Tibial artery (tissue), 4 donors: ENCODE measurements at places on chromosomes 6 and 20.

- no peak for DNase-seq
These were observed 359.4 kb downstream of the EPHA7 start for GRCh38 chr6:93059911-93060310.

DNA sequence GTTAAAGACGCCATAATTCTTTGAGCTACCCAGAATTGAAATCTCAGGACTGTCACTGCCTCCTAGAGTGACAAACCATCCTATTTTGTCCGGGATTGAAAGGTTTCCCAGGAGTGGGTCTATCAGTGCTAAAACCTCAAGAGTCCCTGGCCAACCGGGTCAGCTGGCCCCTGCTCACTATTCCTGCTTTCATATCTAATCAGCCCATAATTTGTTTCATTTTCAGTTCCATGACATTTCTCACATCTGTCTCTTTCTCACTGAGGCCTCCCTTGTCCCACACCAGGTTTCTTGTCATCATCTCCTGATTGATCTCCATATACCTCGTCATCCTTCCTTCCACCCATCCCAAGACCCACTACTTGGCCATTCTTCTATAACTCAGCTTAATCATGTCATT is 98.2 kb downstream of the SLC35B3 start:
- no peak for DNase-seq

DNA sequence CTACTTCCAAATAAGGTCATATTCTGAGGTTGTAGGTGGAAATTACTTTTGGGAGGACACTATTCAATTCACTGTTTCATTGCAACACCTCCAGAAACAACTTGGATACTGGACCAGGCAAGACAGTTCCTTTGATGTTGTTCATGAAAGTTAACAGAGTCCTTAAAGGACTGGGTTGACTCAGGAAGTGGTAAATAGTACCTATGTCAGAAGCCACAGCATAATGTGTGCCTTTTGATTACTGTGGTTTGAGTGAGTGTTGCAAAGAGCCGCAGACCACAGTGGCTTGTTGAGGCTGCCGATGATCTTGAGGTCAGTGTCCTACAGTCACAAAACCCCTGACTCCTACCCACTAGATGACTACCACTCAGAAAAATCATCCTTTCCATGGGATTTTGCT is 10.9 kb downstream of the IL20RA start:
- no peak for DNase-seq

DNA sequence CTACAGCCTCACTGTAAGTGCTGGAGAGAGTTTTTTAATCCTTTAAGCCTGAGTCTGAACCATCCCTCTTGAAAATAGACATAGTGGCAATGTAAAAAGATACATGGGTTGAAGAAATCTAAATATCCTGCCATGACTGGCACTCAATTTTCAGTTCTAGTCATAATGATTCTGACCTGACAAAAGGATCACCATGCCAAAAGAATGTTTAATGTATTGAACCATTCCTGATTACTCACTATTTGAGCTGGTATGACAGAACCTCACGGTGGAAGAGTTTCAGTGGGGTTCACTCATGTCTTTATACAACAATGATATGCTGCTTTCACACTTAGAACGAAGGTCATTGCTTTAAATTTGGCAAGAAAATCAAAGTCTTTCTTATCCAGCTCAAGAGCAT is 93.4 kb downstream of the HIVEP2 start:
- DNase-seq, result no peak

DNA sequence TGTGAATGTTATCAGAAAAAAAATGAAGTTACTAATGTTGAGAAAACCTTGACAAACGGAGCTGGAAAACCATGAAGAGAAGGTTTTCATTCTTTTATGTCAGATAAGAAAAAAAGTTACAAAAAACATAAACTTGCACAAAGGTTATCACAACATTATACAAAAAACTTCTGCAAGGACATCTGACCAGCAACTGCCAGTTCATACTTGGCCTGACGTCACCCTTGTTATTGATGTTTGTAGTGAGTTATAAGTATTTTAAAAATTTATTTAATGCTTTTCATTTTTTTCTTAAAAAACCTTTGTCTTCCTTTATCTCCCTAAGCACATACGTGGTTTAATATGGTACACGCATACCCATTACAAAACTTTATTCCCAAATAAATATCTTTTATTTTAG is 16.3 kb downstream of the GSTA3 start:
- no peak for DNase-seq

DNA sequence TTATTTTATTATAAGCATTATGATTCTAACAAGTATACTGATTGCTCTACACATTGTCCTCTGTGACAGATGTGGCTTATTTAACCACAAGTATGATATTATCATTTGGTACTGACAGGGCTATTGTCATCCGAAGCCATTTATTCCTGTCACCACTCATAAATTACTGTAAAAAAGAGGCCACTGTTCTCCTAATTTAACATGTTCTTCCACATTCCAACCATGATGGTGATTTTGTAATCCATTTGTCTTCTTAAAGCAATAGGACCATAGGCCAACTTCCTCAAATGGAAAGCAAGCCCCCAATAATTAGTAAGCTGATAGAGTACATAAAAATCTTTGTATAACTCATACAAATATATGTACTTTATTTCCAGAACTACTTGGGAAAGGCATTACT is 50.6 kb downstream of the FUT9 start:
- DNase-seq, result no peak

DNA sequence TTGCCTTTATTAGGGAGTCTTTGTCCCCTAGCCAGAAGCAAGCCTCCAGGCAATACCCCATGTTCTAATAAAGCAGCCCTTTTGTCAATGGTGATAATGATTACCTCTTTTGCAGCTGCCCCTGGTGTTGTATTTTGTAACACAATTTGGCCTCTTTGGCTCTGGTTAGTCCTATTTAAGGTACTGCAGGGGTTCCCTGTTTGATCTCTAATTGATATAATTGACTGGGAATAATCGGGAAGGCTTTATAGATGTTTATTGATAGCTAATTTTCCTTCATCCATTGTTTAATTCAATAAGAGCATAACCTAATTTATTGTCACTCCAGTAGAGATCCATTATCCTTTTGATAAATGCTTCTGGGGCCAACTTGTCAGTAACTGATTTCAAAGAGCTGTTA is 537.2 kb downstream of the PKHD1 start:
- no peak for DNase-seq
